ENCODE measurements at places on chromosomes 11 and 22. TPM values are rescaled to one million over a fixed set of nuclear protein-coding genes. Genes with fewer than 3 reads are reported as not detected.
A peak's percentile ranks its signal among the peaks of the same experiment; 100 is the strongest.

The SAA2 gene
- total RNA-seq: not detected

- H3K36me3 ChIP-seq: no peaks in the 10 kb centered on the region
- peaks cover 13% of the 10 kb centered on the region for H3K27me3 ChIP-seq
- H3K4me3 ChIP-seq: no peak overlapping the region
- no peak overlapping the region for H3K27ac ChIP-seq
Measured at GRCh38 chr11:93870616-93871015, 20.2 kb upstream of the VSTM5 start.

DNA sequence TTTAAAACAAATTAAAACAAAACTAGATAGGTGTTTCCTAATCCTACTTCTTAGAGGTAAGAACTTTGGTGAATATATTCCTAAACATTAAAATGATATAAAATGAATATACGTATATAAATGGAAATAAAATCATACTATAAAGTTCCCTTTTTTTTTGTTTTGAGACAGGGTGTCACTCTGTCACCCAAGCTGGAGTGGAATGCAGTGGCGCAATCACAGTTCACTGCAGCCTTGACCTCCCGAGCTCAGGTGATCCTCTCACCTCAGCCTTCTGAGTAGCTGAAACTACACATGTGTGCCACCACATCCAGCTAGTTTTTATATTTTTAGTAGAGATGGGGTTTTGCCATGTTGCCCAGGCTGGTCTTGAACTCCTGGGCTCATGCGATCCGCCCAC is 44.9 kb downstream of the NPAT start:
- no peaks in the 10 kb centered on the region for H3K4me1 ChIP-seq
- H3K27ac ChIP-seq: no peak overlapping the region
- H3K36me3 ChIP-seq: peaks cover 53% of the 10 kb centered on the region

DNA sequence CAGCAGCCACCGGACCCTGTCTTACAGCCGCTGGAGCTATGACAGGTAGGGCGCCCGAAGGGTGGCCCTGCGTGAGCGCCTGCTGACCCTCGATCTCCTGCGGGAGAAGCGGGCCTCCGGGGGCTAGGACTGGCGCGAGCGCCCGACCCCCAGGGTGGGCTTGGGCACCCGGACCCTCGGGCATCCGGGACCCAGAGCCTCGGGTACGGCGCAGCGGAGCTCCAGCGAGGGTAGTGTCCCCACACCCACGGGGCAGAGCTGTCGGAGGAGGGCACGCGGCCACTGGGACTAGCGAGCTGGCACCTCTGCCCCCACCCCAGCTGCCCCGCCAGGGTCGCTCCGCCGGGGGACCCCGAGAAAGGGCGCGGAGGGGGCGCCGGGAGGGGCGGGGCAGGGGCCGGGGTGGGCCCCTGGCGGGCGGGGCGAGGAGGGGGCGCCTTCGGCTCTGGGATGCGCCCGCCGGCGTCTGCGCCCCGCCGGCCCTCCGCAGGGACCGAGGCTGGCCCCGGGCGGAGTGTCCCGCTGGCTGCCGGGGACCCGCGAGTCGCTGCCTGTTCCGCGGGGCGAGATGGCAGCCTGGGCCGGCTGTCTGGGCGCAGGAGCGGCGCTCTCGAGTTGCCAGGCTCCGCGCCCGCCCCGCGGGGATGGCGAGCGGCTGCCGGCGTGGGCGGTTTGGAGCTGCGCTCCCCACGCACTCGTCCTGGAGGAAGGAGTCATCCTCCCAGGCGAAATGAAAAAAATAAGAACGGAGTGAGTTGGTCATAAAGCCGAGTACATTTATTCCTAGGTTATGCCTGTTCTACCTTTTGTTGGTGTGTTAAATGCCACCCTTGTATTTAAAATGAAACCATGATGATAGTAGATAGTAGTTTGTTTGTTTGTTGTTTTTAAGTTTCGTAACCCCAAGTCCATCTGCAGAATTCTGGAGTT is 32.4 kb downstream of the EIF3F start:
- no peaks in the 10 kb centered on the region for H3K36me3 ChIP-seq
- H3K27ac ChIP-seq: no peak overlapping the region
- peaks cover 14% of the 10 kb centered on the region for H3K4me1 ChIP-seq
- peak; percentile 37 for DNase-seq
- peaks cover 53% of the 10 kb centered on the region for H3K27me3 ChIP-seq

The ALG9 gene
- total RNA-seq: 23.2 TPM

The OR2D3 gene
- total RNA-seq: not detected

DNA sequence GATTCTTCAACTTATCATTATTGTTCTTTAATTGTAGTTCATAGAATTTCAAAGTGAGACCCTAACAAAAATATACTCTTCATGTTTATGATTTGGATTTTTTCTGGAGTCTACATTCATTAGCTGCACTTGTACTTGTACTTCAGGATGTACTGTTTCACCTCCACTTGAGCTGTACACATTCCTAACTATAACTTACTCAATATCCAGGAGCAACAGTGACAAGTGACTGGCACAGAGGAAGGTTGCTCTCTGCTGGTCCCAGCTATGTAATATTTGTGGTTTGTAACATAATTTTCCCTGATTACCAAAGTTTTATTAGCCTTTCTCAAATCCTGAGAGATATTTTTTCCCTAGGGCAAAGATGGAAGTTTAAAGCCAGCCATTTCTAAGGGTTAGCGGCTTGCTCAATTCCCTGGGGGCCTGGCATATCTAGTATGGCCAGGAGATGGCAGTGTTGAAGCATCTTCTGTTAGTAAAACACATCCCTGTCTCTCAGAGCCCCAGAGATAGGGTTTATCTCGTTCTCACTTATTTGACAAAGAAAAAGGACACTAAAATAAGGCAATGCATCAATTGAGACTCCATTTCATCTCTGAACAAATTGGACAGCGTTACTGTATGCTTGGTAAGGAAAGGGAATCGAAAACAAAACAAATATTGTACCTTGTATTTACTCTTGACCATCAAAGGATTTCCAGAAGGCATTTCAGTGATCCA is 14.2 kb downstream of the OR52A5 start:
- peak; percentile 58 for DNase-seq
- H3K27ac ChIP-seq: no peak overlapping the region
- no peaks in the 10 kb centered on the region for H3K36me3 ChIP-seq
- no peaks in the 10 kb centered on the region for H3K4me1 ChIP-seq
- peaks cover 19% of the 10 kb centered on the region for H3K27me3 ChIP-seq
- no peak overlapping the region for H3K4me3 ChIP-seq

The OR4C13 gene
- not detected for total RNA-seq

DNA sequence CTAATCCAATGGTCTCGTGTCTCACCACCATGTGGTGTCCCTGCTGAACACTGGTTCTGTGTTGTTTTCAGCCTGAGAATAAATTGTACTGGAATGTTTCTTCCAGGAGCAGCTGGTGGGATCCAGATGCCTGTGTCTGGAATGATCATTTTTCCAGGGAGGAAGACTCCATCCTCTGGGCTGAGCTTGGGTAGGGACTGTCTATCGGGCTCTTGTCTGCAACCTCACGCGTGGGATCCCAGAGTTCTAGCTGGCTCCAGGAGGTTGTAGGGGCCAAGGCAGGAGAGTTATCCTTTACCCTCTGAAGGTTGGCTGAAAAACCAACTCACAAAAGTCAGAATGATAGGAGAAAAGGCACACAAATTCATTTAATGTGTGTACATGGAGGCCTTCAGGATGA is 144.1 kb upstream of the B3GAT1 start:
- DNase-seq: peak; percentile 21
- H3K36me3 ChIP-seq: no peaks in the 10 kb centered on the region
- H3K4me3 ChIP-seq: no peak overlapping the region

The RELT gene
- 39.6 TPM for total RNA-seq

The UEVLD gene
- 23.3 TPM for total RNA-seq
